ENCODE measurements at places on chromosomes 3 and 15. TPM values are rescaled to one million over a fixed set of nuclear protein-coding genes. Genes with fewer than 3 reads are reported as not detected.

The OR5K4 gene
- not detected for polyA plus RNA-seq

The MST1R gene
- polyA plus RNA-seq, result 0.41 TPM

The SERINC4 gene
- not detected for polyA plus RNA-seq

The GOLGA8J gene
- polyA plus RNA-seq, result not detected

The ZNF502 gene
- polyA plus RNA-seq, result 4.0 TPM

All from AG04450 (cell line).